ENCODE measurements at places on chromosomes 13 and 19.

GRCh38 chr13:23560571-23561089 lies 9.6 kb upstream of the TNFRSF19 start:
- no peak for DNase-seq

DNA sequence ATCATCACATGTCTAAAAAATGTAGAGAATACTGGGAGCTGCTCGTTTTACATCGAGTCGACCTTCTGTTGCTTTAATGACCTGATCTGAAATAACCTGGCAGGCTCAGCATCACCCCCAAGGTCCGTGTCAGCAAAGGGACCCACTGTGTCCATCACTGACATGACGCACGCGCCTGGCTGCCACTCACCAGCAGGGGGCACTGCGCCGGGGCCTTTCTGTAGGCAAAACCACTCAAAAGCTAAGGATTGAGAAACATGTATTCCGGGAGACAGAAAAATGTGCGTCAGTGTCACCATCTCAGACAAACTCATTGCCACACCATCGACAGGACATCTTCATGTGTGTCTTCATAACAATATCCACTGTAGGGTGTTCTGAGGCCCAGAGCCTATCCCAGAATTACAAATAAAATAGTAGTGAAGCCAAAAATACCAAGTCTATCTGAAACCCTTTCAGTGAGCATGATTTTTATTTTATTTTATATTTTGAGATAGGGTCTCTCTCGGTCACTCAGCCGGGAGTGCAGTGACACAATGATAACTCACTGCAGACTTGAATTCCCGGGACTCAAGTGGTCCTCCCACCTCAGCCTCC lies 130.3 kb upstream of the LSM14A start:
- peak; percentile 63 for DNase-seq

DNA sequence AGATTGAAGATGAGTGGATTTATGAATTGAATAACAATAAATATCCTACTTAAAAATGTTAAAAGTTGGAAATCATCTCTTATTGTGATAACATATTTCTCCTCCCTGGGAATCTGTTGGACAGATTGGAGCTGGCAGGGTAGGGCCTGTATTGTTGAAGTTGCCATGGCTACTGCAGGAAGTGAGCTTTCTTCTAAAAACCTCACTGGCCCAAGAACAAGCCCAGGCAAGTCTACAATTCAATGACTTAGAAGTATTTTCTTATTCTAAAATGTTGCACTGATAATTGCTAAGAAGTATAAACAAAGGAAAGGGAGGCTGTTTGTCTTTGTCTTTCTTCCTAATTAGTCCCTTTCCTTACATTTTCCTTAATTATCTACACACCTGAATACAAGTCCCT lies 112.1 kb downstream of the DLEU7 start:
- DNase-seq = peak; percentile 75

- no peak for DNase-seq
Measured at GRCh38 chr13:110676595-110677587, 29.0 kb downstream of the CARS2 start.

- no peak for DNase-seq
Measured at GRCh38 chr13:45468635-45469034, 3.9 kb downstream of the COG3 start.

- no peak for DNase-seq
Measured at GRCh38 chr13:20295956-20296355, 63.8 kb upstream of the GJB6 start.

- peak; percentile 93 for DNase-seq
Measured at GRCh38 chr19:2488942-2489731, 13.2 kb downstream of the GADD45B start.

- no peak for DNase-seq
Measured at GRCh38 chr13:106220211-106220610, 315.3 kb downstream of the EFNB2 start.

DNA sequence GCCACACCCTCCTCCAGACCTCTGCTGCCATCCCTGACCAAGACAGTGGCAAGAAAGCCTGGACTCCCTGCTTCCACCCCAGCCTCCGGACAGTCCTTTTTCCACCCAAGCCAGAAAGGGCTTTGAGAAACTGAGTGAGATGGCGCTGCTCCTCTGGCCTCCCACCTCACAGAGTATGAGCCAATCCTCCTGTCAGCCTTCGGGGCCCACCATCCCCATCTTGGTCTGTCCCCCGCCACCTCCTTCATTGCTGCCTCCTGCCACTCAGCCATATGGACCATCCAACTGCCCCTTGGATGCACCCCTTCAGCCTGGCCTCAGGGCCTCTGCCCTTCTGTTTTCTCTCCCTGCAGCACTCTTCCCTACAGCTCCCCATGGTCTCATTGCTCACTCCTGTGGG lies 125.7 kb downstream of the CRYL1 start:
- no peak for DNase-seq

DNA sequence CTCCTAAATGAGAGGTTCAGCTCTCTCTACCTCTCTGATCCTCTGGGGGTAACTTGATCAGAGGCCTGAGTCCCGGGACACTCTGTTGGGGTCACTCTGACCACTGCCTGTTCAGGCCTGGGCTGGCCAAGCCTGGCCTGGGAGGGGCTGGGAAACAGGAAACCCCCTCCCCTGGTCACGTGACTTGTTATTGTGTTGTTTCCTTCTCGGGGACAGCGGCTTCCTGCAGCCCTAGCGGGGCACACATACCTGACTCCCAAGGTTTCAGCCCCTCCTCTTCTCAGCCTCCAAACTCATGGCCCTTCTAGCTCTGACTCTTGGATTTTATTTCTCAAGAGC lies at the start of gene USHBP1:
Gene USHBP1 (minus strand): TSS at position 105 of the 339 bp plus-strand sequence. CDS start 446 bp downstream, outside the sequence.
- DNase-seq = no peak

- no peak for DNase-seq
Measured at GRCh38 chr13:97600458-97601075, 166.6 kb downstream of the RAP2A start.

DNA sequence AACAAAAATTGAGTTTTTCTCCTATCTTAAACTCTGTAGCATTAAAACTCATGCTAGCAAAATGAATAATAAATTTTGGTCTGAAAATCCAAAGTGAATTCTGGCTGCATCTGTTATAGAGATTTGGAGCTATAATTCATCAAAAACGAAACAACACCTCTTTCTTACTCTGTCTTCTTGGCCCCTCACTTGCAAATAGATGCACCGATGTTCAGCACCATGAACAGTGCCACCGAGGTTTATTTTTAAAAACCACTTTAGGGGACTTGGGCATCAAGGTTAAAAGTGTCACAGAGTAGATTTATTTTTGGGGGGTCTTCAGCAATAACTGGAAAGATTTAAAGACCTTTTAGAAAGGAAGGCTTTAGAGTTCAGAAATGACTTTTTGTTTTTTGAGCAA lies 26.1 kb upstream of the EID2 start:
- DNase-seq = peak; percentile 37

Data from cardiac muscle cell (in vitro differentiated cells and primary cell).